ENCODE measurements at places on chromosomes 4 and X.

GRCh38 chr4:75213480-75213879 is 280.6 kb downstream of the PARM1 start:
- no peak for DNase-seq

- DNase-seq, result no peak
Measured at GRCh38 chr4:33090910-33091309, 2370.7 kb downstream of the PCDH7 start.

- DNase-seq, result no peak
Measured at GRCh38 chr4:85107553-85107952, 141.1 kb upstream of the WDFY3 start.

GRCh38 chrX:133601116-133601515 is 185.8 kb upstream of the GPC4 start:
- no peak for DNase-seq

- DNase-seq, result no peak
Measured at GRCh38 chr4:2085496-2085901, 26.4 kb downstream of the NAT8L start.

GRCh38 chr4:8772499-8773123 is 99.0 kb downstream of the HMX1 start:
- no peak for DNase-seq

Data from CD8-positive, alpha-beta memory T cell (primary cell).